Activated T-cell treated with anti-CD3 and anti-CD28 coated beads, Interleukin-2, amount 50 U/mL, for 24 hours (primary cell): ENCODE measurements at places on chromosomes 6 and 20.

- DNase-seq, result no peak
These were observed 74.9 kb downstream of the QRSL1 start for GRCh38 chr6:106704327-106704726.

DNA sequence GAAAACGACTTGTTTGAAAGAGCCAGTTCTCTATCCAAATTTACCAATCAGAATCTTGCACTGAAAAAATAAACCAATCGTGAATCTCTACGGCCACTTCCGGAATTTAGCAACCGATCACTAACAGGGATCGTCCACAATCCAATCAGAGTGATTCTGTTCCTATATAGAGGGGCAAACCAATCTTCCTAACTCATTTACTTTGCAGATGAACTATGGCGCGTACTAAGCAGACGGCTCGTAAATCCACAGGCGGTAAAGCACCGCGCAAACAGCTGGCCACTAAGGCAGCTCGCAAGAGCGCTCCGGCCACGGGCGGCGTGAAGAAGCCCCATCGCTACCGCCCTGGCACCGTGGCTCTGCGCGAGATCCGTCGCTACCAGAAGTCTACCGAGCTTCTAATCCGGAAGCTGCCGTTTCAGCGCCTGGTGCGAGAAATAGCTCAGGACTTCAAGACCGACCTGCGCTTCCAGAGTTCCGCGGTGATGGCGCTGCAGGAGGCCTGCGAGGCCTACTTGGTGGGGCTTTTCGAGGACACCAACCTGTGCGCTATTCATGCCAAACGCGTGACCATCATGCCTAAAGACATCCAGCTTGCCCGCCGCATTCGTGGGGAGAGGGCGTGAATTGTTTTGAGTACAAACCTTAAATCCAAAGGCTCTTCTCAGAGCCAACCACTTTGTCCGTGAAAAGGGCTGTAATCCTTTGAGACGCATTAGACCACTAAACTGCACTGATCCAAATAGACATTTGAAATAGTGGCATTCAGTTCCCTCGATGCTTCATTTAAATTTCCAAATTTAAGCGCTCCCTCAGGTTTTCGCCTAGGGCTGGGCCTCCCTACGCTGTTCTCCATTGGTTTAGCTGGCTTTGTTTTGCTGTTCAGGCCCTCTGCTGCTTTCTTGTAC is 138.0 kb downstream of the HFE start:
- DNase-seq, result no peak

GRCh38 chr6:155461556-155461955 is 5.9 kb upstream of the NOX3 start:
- no peak for DNase-seq

GRCh38 chr6:170032197-170032596 is 258.7 kb downstream of the DLL1 start:
- DNase-seq, result no peak

- no peak for DNase-seq
These were observed 1.3 kb upstream of the FOXC1 start for GRCh38 chr6:1608222-1609040.

DNA sequence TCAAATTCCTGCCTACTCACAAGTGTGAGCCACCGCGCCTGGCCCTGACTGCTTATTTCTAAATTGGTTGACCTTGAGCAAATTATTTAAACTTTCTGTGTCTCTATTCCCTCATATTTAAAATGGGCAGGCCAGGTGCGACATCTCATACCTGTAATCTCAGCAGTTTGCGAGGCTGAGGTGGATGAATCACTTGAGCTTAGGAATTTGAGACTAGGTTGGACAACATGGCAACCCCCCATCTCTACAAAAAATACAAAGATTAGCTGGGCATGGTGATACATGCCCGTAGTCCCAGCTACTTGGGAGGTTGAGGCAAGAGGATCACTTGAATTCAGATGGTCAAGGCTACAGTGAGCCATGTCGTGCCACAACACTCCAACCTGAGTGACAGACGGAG is 26.5 kb downstream of the DCBLD1 start:
- no peak for DNase-seq

GRCh38 chr6:131685266-131685780 is 15.9 kb downstream of the OR2A4 start:
- DNase-seq, result no peak

DNA sequence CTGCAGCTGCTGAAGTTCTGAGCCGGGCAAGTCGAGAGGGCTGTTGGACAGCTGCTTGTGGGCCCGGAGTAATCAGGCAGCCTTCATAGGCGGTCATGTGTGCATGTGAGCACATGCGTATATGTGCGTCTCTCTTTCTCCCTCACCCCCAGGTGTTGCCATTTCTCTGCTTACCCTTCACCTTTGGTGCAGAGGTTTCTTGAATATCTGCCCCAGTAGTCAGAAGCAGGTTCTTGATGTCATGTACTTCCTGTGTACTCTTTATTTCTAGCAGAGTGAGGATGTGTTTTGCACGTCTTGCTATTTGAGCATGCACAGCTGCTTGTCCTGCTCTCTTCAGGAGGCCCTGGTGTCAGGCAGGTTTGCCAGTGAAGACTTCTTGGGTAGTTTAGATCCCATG is 21.2 kb upstream of the MAPK13 start:
- DNase-seq, result no peak

DNA sequence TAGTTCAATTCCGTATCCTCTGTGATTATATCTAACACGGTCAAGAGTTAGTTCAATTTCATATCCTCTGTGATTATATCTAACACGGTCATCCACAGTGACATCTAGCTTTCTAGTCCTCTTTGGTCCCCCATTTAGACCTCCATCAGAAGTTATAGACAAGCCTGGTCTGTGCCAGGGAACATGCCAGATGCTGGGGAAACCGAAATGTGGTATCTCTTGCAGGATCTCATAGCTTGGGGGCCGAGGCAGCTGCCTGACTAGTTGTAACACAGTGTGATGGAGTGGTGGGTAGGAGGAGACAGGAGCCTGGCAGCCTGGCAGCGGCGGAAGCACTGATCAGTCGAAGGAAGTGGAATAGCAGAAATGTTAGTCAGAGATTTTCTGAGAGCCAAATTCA is 13.8 kb upstream of the SMOC2 start:
- no peak for DNase-seq

GRCh38 chr20:35306931-35307517 is 14.8 kb upstream of the FAM83C start:
- DNase-seq, result peak; percentile 52

DNA sequence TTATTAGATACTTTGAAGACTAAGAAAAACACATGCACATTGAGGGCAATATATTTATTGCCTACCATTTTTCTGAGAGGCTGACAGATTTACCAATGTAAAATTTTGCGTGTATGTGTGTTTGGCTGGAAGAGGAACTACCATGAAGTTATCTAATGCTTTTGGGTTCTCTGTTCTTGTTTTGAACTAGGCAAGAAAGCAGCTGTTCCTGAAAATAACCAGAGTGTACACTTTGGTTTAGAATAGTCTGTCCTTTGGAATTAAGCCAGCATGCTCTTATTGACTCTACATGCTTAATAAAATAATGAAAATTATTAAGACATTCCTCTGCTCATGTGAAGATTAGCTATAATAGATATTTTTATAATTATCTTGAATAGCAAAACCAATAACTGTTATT is 129.2 kb downstream of the MYB start:
- no peak for DNase-seq

DNA sequence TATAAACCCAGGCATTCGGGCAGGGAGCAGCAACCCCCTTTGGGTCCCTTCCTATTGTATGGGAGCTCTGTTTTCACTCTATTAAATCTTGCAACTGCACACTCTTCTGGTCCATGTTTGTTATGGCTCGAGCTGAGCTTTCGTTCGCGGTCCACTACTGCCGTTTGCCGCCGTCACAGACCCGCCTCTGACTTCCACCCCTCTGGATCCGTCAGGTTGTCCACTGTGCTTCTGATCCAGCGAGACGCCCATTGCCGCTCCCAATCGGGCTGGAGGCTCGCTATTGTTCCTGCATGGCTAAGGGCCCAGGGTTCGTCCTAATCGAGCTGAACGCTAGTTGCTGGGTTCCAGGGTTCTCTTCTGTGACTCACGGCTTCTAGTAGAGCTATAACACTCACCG is 111.3 kb downstream of the TMEM170B start:
- no peak for DNase-seq

GRCh38 chr6:37331047-37331446 is 22.7 kb upstream of the RNF8 start:
- DNase-seq, result no peak

DNA sequence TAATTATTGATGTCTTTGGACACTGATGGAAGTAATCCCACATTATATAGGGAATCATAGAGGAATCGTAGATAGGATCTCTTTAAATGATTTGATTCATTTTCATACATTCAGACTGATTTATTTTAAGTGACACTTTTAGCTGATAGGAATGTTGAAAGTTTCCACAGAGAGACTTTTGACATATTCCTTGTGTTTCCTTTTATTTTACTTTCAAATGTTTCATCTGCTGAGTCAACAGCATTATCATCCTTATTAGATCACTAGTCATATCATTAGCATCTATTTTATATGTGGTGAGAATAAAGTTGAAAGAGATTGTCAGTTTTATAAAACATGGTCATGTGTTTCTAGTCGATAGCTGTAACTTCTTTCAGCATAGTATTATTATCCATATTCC is 13.4 kb downstream of the DCBLD1 start:
- DNase-seq, result no peak
